Occipital lobe (tissue), 3 donors: ENCODE measurements at places on chromosomes 13 and 19. TPM values are rescaled to one million over a fixed set of nuclear protein-coding genes. Genes with fewer than 3 reads are reported as not detected.

PDE4A gene
- 5.6 TPM for total RNA-seq

ZNF69 gene
- 20.4 TPM for total RNA-seq

USHBP1 gene
- 0.47 TPM for total RNA-seq

TEAD2 gene
- 10.0 TPM for total RNA-seq

SLC8A2 gene
- 40.1 TPM for total RNA-seq

CCDC169 gene
- 2.7 TPM for total RNA-seq

ODAD3 gene
- 0.47 TPM for total RNA-seq

ZNF225 gene
- 13.1 TPM for total RNA-seq

UGGT2 gene
- total RNA-seq, result 81.6 TPM

CEBPA gene
- total RNA-seq, result 2.8 TPM

DNA sequence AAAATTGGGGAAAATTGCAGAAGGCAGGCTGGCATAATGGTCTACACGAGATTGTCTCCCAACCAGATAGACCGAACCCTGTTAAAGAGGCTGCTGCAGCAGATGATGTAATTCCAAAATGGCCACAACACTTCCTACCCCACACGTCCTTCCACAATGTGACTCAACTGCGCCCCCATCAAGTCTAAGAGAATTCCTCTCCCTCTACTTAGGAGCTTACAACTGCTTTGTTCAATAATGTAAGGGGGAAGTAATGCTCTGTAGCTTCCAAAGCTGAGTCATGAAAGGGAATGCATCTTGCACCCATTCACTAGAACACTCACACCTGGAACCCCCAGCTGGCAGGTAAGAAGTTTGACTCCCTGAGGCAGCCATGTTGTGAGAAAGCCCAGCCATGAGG is 117.8 kb upstream of the IRS2 start:
- DNase-seq, result no peak

GRCh38 chr19:40801426-40802299 is 2.7 kb downstream of the EGLN2 start:
- no peak for DNase-seq

GRCh38 chr13:21676611-21677021 is 5.7 kb downstream of the FGF9 start:
- no peak for DNase-seq

- DNase-seq, result no peak
Observed at GRCh38 chr19:3225677-3226093, 1.2 kb downstream of the CELF5 start.

DNA sequence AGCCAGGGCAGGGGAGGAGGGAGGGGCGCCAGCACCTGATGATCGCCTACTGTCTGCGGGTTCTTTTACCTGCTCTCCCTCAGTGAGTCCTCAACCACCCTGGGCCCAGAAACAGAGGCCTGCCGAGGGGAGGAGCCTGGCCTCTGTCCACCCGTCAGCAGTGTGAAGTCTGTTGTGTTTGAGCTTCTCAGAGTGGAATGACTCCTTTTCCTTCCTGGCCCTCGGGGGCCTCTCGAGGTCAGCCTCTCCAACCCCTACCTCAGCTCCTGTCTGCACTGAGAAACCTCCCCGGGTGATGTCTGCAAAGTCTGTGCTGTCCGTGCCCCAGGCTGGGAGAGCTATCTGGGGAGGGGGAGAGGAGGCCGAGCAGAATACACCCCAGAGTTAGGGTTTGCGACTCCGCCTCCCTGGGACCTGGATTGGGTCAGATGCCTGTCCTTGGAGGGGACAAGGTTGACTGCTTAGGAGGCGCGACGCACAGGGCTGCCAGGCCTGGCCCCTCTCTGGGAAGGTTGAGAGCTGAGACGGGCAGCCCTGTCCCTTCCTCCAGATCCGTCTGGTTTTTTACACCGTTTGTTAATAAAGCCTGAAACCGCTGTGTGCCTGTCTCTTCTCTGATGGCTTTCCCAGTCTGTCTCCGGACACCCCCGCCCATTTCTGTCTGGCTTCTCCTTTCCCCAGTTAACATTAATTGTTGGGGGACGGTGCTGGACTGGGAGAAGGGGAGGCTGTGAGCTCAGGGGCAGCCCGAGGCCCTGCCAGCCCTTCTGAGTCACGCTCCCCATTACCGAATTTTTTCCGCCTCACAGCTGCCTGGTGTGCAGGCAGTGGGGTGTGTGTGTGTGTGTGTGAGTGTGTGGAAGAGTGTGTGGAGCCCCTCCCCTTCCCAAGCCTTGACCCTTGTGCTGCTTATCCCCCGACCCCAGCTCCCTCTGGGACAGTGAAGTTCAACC is 989 bp upstream of the SSC5D start:
- no peak for DNase-seq

DNA sequence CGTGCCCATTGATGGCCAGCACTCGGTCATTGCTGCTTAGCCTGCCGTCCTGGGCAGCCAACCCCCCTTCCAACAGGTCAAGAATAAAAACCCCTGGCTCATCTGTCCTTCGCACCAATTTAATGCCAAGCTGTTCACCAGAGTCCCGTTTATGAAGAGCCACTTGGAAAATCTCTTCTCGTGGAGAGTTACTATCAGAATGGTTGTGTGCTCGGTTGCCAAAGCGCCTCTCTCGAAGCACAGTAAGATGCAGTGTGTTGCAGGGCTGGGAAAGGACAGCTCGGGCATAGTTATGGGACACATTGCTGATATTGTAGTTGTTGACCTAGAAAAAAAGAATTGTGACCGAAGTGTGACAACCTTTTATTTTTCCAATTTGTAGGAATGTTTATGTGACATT is 57.9 kb downstream of the LNX2 start:
- DNase-seq, result no peak

GRCh38 chr13:106527445-106527801 is 8.0 kb downstream of the EFNB2 start:
- no peak for DNase-seq

DNA sequence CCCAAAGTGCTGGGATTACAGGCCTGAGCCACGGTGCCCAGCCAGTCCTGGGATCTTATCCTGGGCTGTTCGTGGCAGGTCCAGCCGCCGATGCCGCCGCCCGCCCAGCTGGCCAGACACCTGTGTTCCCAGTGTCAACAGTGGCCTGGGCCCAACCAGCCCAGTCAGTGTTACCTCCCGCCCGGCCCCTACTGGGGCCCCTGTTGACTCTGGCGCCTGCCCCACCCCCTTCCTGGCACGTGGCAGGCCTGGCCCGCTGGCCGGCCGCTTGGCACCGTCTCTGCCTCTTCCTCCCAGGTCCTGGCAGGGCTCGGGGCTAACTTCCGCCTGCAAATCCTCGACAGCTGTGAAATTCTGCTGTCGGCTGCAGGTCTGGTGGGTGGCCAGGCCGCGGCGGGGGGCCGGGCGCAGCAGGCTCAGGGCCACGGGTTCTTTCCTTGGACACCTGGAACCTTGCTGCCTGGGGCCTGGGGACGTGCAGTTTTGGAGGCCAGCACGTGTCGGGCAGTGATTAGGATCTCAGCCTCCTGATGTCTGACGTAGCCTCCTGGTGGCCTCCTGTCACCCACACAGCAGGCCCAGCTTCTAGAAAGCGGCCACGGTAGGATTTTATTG is 9.1 kb downstream of the ARID3A start:
- DNase-seq, result no peak

DNA sequence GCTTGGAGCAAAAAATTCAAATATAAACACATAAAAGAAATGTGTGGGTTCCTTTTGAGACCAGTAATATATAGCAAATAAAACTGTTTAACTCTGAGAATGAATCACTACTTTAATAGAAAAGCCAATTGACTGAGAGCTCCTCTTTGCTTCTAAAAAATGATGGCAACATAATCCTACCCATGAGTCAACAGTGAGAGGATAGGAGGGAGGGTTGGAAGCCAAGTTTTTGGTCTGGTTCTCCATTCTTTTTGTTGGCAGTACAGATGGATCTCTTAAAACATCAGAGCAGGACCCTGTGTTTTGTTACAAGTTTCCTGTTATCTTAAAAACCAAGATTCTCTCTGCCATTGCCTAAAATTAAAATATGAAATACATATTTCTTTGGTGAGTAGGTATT is 50.0 kb upstream of the POSTN start:
- DNase-seq, result no peak

GRCh38 chr13:94325650-94326049 is 153.8 kb downstream of the DCT start:
- no peak for DNase-seq

- no peak for DNase-seq
Observed at GRCh38 chr19:19213426-19214158, 1.8 kb downstream of the NCAN start.

DNA sequence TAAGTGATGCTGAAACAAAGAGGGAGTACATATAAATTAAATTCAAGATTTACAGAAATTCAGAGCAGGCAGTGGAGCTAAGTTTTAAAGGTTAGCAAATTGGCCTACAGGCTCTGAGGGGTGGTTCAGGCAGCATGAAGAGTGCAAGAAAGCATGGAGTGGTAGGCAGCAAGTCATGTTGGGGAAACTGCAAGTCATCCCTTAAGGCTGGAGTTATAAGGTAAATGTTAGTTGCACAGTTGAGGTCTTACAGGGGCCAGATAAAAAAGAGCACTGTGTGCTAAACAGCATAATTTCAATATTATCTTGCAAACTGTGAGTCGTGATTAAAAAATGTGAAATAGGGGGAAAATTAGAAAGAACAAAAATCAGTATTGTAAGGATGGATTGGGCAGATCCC is 106.2 kb downstream of the VWA8 start:
- no peak for DNase-seq

DNA sequence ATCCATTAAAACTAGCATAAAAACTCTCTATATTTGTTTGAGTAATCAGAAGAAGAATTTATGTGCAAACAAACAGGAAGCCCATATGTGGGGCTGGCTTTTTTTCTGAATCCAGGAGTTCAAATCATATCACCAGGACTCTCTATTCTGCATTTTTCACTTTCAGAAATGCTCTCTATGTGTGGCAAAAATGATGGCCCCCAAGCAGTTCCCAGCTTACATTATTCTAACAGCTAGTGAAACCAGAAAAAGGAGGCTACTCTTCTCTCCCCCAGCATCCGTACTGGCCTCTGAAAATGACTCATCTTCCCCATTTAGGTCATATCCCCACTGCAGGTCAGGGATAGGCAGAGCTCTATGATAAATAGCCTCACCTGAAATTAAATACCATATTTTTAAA is 20.4 kb downstream of the RBM26 start:
- no peak for DNase-seq

- DNase-seq, result peak; percentile 55
Observed at GRCh38 chr19:47240996-47241918, 10.3 kb upstream of the BBC3 start.

- no peak for DNase-seq
Observed at GRCh38 chr19:2332341-2333026, 4.0 kb downstream of the SPPL2B start.

DNA sequence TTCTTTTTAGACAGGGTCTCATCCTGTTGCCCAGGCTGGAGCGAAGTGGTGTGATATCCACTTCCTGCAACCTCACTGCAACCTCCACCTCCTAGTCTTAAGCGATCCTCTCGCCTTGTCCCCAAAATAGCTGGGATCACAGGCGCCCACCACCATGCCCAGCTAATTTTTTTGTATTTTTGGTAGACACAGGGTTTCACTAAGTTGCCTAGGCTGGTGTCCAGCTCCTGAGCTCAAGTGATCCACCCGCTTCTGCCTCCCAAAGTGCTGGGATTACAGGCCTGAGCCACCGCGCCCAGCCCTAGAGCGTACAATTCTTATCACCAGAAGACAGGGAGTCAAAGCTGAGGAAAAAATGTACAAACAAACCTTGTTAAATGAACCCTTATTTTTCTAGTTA is 4.5 kb upstream of the ELOF1 start:
- DNase-seq, result no peak

GRCh38 chr13:94667190-94667589 is 45.2 kb downstream of the SOX21 start:
- DNase-seq, result no peak

GRCh38 chr19:4279530-4280422 is 710 bp downstream of the SHD start:
- no peak for DNase-seq

- DNase-seq, result no peak
Observed at GRCh38 chr13:74067818-74068217, 66.4 kb downstream of the KLF12 start.

GRCh38 chr19:32264568-32264967 is 80.8 kb upstream of the ZNF507 start:
- DNase-seq, result no peak

GRCh38 chr13:98997011-98997730 is 19.3 kb upstream of the DOCK9 start:
- DNase-seq, result no peak

- no peak for DNase-seq
Observed at GRCh38 chr19:5046339-5047039, 77.6 kb downstream of the KDM4B start.

- no peak for DNase-seq
Observed at GRCh38 chr19:49850221-49850486, 805 bp upstream of the PTOV1 start.

DNA sequence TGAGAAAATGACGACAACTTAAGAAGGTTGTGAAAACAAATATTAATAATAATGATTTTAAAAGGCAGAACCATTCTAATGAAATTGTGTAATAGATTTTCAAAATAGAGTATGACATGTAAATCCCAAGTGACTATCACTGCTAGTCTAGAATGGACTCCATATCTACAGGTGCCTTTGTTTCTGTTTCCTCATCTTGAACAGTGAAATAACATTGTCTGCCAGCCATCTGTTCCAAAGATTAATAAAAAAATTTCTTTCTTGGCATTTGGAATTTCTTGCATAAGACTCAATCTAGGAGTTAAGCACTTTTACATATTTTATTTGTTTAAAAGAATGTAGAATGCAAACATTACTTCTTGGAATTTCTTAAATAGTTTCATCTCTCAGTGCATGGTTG is 520.1 kb upstream of the ARGLU1 start:
- DNase-seq, result no peak

GRCh38 chr13:48131533-48131932 is 36.6 kb upstream of the MED4 start:
- DNase-seq, result no peak

DNA sequence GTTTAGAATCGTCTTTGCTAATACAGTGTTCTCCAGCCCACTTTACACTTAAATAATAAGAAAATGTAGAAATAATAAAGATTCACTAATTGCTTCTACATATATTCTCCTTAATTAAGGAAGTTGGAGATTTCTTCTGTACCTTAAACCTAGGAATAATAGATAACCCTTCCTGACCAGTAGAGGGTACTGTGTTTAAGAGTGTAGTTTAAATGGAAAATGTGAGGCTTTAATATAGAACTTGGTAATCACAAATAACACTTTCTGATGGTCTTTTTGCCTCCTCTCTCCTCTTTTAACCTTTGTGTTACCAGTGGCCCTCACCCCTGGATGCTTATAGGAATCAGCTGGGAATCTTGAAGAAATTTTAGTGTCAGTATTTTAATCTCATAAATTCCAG is 20.7 kb downstream of the POMP start:
- no peak for DNase-seq
